Endothelial cell of umbilical vein (primary cell): ENCODE measurements at places on chromosomes 16 and 17. TPM values are rescaled to one million over a fixed set of nuclear protein-coding genes. Genes with fewer than 3 reads are reported as not detected.

Gene DHODH
- polyA plus RNA-seq, result 3.4 and 5.8 TPM in 2 replicates

Gene DPEP1
- polyA plus RNA-seq, result 0.37 and 0.99 TPM in 2 replicates

Gene RPRML
- 0.08 and 0.16 TPM in 2 replicates for polyA plus RNA-seq

Gene SSTR5
- 0.52 and 0.65 TPM in 2 replicates for polyA plus RNA-seq

Gene SLC6A4
- 0.18 and 0.25 TPM in 2 replicates for polyA plus RNA-seq

Gene ODAD4
- polyA plus RNA-seq, result 0.19 TPM in 1 of 2 replicates, not detected in the other

Gene TSNAXIP1
- polyA plus RNA-seq, result 1.0 and 1.2 TPM in 2 replicates

Gene CPNE7
- polyA plus RNA-seq, result 5.4 and 5.9 TPM in 2 replicates

Gene KRTAP4-4
- not detected in 2 replicates for polyA plus RNA-seq

Gene NPIPA2
- 0.56 and 1.1 TPM in 2 replicates for polyA plus RNA-seq

Gene PIRT
- polyA plus RNA-seq, result not detected in 2 replicates

Gene MT1A
- polyA plus RNA-seq, result 2.3 and 6.5 TPM in 2 replicates

Gene KCNH4
- polyA plus RNA-seq, result 0.06 and 0.11 TPM in 2 replicates

Gene CD300E
- polyA plus RNA-seq, result not detected in 2 replicates

Gene KCNH6
- polyA plus RNA-seq, result 0.07 and 0.13 TPM in 2 replicates

Gene DVL2
- 15.8 and 17.2 TPM in 2 replicates for polyA plus RNA-seq

Gene ABCA5
- polyA plus RNA-seq, result 6.9 and 9.3 TPM in 2 replicates

Gene G6PC1
- polyA plus RNA-seq, result not detected in 2 replicates

Gene VPS35
- 11.6 and 19.7 TPM in 2 replicates for polyA plus RNA-seq

Gene PERCC1
- polyA plus RNA-seq, result not detected in 2 replicates

Gene SOCS1
- 1.2 and 1.7 TPM in 2 replicates for polyA plus RNA-seq
